Thoracic aorta (tissue), 2 donors: ENCODE measurements at places on chromosomes 11 and 22.

DNA sequence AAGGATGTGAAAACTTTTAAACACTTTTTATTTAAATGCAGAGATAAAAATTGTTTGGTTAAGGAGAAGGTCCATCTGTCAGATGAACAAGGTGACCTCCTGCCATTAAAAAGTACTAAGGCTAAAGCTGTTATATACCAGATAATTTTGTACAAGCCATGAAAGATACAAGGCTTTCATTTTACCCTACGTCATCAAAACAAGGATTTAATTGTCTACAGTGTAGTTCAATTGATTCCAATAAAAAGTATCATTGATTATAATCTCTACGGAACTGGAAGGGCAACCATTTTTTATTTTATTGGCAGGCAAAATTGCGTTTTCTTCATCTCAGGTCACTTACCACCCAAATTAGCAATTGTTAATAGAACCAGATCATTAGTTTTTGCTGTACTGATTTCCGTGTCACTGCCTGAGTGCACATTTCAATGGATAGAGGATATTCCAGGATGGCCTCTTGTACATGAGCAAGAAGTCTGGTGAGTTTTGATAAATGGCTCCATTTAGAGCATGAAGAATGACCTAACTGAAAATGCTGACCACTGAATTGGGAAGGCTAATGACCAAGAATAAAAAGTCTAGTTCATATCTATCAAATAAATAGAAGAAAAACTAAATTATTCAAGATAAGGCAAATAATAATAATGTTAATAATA lies 564.9 kb downstream of the JRKL start:
- no peak for DNase-seq

- DNase-seq, result no peak
Observed at GRCh38 chr11:31019786-31020185, 349.8 kb downstream of the DCDC1 start.

GRCh38 chr11:65084598-65085375 lies 765 bp downstream of the ZFPL1 start:
- no peak for DNase-seq

DNA sequence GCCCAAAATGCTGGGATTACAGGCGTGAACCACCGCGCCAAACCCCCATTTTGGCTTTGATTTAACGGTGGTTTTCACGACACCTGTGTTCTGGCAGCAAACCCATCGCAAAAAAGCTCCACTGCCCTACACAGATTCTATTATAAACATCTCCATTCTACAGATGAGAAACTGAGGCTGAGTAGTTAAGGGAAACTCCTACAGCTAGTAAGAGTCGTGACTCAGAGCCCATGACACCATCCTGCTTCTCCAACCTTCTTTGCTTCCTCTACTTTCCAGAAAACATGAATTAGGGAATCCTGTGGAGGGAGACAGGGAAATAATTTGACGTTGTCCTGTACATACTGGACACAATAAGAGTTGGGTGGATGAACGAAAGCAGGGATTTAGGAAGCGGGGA lies 429 bp upstream of the SNX15 start:
- no peak for DNase-seq

DNA sequence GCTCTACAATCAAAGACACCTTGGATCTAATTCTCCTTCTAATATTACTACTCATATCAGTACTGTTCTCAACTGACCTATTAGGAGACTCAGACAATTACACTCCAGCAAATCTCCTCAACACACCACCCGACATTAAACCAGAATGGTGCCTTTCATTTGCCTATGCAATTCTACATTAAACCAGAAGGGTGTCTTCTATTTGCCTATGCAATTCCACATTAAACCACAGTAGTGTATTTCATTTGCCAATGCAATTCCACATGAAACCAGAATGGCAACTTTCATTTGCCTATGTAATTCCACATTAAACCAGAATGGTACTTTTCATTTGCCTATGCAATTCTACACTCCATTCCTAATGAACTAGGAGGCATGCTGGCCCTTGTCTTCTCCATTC lies 15.3 kb upstream of the APOL3 start:
- DNase-seq, result no peak

GRCh38 chr11:44613153-44613552 lies 47.7 kb downstream of the CD82 start:
- no peak for DNase-seq
